ENCODE measurements at places on chromosomes 11 and 22. TPM values are rescaled to one million over a fixed set of nuclear protein-coding genes. Genes with fewer than 3 reads are reported as not detected.

- no peak overlapping the region for H3K4me3 ChIP-seq
- DNase-seq = peak; percentile 90
- no peak overlapping the region for H3K27ac ChIP-seq
- H3K4me1 ChIP-seq = peaks cover 33% of the 10 kb centered on the region
- H3K27me3 ChIP-seq = peaks cover 30% of the 10 kb centered on the region
Measured at GRCh38 chr22:24503137-24503842, 8.2 kb downstream of the UPB1 start.

DNA sequence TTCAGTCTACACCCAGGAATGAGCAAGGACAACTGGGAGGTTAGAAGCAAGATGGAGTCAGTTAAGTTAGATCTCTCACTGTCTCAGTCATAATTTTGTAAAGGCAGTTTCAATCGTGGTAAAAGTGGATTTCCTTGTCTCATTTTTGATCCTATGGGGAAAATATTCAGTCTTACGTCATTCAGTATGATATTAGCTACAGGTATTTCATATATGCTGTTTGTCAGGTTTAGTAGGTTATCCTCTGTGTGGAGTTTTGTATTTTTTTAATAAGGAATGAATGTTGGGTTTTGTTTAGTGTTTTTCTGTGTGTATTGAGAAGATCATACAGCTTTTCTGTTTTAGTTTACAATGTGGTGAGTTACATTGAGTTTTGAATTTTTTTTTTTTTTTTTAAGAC lies 11.8 kb downstream of the SPECC1L start:
- no peak overlapping the region for H3K27ac ChIP-seq
- peaks cover 10% of the 10 kb centered on the region for H3K36me3 ChIP-seq
- DNase-seq = no peak

CARNS1 gene
- total RNA-seq = 3.1 TPM

PKP3 gene
- total RNA-seq = 45.7 TPM

- H3K36me3 ChIP-seq = no peaks in the 10 kb centered on the region
- no peak within 1 kb of the TSS for H3K27ac ChIP-seq
- no peaks in the 10 kb centered on the region for H3K4me1 ChIP-seq
- DNase-seq = no peak
Measured at GRCh38 chr11:125787827-125788226, at the start of gene PATE3. Gene PATE3 (plus strand): TSS chr11:125788127. CDS start chr11:125788152, 25 bp downstream.

MRGPRX4 gene
- total RNA-seq = not detected

VPS11 gene
- total RNA-seq = 29.1 TPM

GRCh38 chr11:27535103-27535502 lies 28.5 kb upstream of the LIN7C start:
- no peaks in the 10 kb centered on the region for H3K36me3 ChIP-seq
- H3K27me3 ChIP-seq = no peaks in the 10 kb centered on the region
- no peak overlapping the region for H3K4me3 ChIP-seq

RAB36 gene
- total RNA-seq = 2.9 TPM

OR4A16 gene
- not detected for total RNA-seq

DNA sequence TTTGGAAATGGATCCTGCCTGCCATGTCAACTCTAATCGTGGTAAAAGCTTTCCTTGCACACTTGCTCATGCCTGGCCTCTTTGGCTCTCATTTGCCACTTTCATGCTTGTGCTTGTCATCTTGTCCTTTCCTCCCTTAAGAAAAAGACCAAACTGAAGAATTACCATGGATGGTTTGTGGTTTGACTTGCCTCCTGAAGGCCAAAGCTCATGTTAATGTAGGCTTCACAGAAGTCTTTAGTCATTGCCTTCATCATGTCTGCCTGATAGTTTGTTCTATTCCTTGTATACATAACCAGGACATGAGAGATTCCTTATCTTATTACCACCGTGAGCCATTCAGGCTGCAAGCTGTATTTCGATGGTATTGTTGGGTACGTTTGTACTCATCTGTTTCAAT lies 17.3 kb downstream of the TEAD1 start:
- H3K27me3 ChIP-seq = no peaks in the 10 kb centered on the region
- no peak for DNase-seq
- H3K4me3 ChIP-seq = no peak overlapping the region
- H3K27ac ChIP-seq = peak overlapping the region; percentile 15
- peaks cover 39% of the 10 kb centered on the region for H3K4me1 ChIP-seq
- H3K36me3 ChIP-seq = no peaks in the 10 kb centered on the region

DNAJB7 gene
- not detected for total RNA-seq

DNA sequence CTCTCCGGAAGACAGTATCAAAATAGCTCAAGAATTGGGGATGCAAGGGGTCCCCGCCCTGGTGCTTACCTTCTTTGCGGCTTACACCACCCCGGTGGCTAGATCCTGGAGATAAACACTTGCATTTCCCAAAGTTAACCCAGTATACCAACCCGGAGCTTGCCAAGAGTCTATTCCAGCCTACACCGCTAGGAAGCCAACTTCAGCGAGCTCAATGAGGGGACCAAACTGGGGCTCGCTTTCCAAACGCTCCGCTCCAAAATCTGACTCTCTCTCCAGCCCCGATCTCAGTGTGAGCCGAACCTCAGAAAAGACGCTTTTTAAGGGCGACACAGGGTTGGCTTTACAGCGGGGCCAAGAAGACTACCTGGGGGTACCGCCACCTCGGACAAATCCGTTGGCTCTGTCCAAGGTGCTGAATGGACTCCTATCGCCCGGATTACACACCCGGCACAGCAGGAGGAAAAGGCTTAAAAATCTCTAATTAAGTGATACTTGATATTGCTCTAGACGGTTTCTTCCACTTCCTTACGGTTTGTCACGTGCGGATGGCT lies 20.1 kb upstream of the BDNF start:
- H3K36me3 ChIP-seq = no peaks in the 10 kb centered on the region
- H3K4me3 ChIP-seq = no peak overlapping the region
- peaks cover 93% of the 10 kb centered on the region for H3K27me3 ChIP-seq

ZFP91 gene
- total RNA-seq = 28.0 TPM

PATE2 gene
- not detected for total RNA-seq

CCDC73 gene
- total RNA-seq = not detected

All from endodermal cell (in vitro differentiated cells).